ENCODE measurements at places on chromosomes 11 and 22.

- DNase-seq = no peak
These were observed 32.7 kb downstream of the ZNF143 start for GRCh38 chr11:9493492-9493891.

GRCh38 chr22:34886391-34886790 lies 179.6 kb upstream of the ISX start:
- DNase-seq = no peak

DNA sequence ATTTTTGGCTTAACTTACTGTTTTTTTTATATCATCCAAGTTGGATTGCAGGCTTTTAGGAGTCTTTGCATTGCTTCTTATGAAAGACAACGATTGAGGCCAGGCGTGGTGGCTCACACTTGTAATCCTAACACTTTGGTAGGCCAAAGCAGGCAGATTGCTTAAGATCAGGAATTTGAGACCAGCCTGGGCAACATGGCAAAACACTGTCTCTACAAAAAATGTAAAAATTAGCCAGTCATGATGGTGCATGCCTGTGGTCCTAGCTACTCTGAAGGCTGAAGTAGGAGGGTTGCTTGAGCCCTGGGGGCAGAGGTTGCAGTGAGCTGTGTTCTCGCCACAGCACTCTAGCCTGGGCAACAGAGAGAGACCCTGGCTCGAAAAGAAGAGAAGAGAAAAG lies 56.6 kb downstream of the BID start:
- DNase-seq = no peak

DNA sequence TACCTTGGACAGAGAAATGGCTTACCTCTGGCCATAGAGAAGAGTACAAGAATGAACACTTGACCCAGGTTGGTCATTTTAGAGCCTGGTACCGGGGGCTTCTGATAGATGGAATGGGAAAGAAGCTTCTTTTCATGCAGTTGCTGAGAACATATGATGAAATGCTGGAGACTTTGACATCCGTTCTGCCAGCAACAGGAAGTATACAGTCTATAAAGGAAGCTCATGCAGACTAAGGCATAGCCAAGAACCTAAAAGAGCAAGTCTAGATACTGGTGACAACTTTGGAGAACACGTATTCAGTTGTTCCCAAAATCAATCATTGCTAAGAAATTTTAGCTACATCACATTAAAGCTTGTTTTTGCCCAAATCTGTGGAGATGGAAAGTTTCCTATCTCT lies 894.6 kb downstream of the METTL15 start:
- DNase-seq = no peak

DNA sequence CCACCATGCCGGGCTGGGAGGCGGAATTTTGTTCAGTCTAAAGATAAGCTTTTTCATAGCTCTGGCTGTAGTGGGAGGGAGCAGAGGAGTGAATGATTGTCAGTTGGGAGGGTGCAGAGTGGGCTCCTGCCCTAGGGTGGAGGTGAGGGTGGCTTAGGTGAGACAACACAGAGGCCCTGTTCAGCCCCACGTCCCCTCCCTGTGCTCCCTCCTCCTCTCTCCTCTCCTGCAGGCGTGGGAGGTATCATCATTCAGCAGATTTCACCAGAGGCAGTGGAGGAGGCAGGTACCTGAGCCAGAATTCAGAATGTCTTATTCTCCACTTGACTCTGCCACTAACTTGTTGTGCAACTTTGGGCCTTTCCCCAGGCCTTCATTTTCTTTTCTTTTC lies 1.7 kb upstream of the THRSP start:
- no peak for DNase-seq

DNA sequence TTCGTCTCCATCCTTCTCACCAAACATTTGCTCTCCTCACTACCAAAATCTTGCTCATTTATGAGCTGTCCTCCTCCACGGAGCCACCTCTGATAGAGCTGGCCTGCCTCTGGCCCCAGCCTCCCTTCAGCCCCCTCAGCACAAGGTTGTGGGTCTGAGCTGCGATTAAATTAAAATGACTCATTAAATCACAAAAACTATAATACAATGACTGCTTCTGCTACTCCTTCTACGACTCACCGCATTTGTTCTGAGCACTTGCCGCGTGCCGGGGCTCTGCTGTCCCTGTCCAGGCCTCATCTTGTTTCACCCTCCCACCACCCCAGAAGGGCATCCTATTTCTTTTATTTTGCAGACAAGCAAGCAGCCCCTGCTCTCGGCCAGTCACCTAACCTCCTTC lies 49.2 kb upstream of the TIMP3 start:
- no peak for DNase-seq

GRCh38 chr22:32911503-32911902 lies 110.0 kb downstream of the TIMP3 start:
- DNase-seq = no peak

GRCh38 chr11:120196826-120197225 lies 14.0 kb upstream of the OAF start:
- no peak for DNase-seq

- DNase-seq = no peak
These were observed at the start of gene PDGFB for GRCh38 chr22:39244496-39245129. Gene PDGFB (minus strand): TSS chr22:39244982. CDS start chr22:39243963, 1,019 bp downstream.
